ENCODE measurements at places on chromosomes 7 and 10.
A peak's percentile ranks its signal among the peaks of the same experiment; 100 is the strongest.

DNA sequence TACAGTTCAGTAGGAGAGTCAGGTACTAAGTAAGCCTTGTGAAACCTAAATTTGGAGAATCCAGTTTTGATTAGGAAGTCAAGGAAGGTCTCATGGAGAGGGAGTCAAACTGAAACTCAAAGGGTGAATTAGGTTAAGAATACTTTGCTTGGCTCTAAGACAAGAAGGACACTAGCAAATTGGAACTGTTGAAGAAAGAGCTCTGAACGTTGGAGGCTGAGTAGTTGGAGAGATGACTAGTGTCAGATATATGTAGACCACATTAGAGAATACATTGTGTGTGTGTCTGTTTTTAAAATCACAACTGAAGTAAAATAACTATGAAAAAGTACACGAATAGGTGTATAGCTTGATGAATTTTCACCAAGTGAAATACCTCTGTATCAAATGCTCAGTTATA is 6.3 kb downstream of the VPS26A start:
- no peak for DNase-seq

DNA sequence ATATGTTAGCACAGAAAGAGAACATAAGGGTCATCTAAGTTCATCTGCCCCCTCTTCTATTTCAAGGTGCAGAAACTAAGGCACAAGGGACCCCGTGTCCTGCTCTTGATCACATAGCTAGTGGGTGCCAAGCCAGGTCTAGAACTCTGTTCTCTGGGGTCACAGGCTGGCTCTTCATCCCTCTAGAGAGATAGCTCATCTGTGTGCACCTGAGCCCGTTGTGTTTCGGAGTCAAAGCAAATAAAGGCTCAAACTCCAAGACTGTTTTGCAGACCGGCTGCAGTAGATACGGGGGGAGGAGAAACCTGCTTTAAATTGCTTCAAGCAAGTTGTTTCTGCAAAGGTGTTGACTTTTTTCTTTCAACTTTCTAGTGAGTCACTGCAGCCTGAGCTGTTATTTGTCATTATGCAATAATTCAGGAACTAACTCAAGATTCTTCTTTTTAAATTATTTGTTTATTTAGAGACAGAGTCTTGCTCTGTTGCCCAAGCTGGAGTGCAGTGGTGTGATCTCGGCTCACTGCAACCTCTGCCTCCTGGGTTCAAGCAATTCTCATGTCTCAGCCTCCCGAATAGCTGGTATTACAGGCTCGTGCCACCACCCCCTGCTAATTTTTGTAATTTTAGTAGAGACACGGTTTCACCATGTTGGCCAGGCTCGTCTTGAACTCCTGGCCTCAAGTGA is 6.5 kb downstream of the BLVRA start:
- DNase-seq: no peak

DNA sequence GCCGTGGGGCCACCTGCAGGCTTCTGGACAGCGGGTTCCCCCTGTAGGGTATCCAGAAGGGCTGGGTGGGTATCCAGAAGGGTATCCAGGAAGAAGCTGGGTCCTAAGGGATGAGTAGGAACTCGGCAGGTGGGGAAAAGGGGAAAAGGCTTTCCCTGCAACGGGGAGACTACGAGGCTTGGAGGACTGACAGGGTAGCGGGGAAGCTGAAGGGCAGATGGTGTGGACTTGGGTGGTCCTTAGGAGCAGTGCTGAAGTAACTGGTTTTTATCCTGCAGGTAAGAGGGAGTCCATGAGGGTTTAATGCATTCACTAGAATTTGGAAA is 525 bp downstream of the UBE2D4 start:
- no peak for DNase-seq

DNA sequence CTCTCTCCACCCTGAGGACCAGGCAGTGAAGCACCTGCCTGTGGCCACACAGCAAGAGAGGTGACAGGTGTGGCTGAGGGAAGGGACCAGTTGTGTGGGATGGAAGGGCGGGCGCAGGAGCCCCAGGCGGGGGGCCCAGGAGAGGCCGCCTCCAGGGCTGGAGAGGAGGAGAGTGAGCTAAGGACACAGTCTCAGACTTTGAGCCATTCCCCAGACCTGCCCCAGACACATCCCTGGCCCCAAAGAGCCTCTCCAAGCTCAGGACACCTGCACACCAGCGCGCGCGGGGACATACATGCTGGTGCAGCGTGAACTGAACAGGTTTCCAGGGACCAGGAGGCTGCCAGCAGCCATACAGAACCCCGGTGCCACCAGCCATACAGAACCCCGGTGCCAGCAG is 237.3 kb downstream of the MAD1L1 start:
- no peak for DNase-seq

DNA sequence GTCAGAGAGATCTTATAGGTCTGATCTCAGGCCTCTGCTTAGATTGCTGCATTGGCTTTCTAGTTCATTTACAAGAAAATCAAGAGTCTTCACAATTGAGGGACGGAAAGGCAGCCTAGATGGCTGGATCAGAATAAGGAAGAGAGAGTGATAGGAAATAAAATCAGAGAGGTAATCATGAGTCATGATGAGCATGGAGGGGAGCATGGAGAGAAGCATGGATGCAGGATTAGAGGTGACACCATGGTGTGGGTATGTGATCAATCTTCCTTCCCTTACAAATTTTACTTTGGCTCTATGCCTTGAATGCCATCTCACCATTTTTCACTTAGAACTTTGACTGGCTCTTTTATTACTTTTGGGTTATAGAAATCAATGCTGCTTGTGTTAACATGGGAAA is 1.4 kb downstream of the BCCIP start:
- no peak for DNase-seq

GRCh38 chr10:72637398-72637857 is 11.5 kb upstream of the MICU1 start:
- no peak for DNase-seq

DNA sequence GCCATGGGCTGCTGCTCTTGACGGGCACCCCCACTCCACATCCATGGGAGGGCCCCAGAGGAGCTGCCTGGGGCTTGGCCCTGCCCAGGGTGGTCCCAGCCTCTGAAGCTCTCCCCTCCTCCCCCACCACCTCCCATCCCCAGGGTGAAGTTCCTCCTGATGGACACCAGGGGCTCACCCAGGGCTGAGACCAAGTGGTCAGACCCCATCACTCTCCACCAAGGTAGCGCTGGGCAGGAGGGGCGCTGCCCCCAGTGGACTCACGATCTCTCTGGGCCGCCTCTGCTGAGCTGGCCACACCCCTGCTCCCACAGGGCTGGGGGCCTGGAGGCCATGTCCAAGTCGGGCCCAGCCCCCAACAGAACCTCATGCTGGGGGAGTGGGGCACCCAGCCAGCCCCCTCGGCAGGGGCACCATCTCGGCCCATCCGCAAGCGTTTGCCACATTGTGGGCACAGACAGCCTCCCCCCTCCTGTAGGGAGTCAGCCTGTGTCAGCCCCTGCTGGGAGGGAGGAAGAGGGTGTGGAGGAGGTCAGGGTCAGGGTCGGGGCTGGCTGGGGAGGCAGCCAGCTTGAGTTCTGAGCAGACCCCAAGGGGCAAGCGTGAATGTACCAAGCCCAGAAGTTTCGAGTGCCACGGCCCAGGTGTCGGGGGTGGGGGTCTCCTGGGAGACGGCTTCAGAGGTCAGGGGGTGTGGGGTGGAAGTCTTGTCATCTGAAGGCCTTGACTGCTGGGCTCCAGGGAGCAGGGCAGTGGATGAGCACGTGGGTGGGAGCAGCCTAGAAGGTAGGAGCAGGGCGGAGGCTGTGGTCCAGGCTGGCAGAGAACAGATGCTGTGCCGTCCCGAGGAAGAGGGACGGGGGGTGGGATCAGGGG is 2.8 kb downstream of the UPK3B start:
- DNase-seq: no peak

GRCh38 chr10:18860631-18861240 is 187.9 kb upstream of the MALRD1 start:
- DNase-seq: peak; percentile 19

DNA sequence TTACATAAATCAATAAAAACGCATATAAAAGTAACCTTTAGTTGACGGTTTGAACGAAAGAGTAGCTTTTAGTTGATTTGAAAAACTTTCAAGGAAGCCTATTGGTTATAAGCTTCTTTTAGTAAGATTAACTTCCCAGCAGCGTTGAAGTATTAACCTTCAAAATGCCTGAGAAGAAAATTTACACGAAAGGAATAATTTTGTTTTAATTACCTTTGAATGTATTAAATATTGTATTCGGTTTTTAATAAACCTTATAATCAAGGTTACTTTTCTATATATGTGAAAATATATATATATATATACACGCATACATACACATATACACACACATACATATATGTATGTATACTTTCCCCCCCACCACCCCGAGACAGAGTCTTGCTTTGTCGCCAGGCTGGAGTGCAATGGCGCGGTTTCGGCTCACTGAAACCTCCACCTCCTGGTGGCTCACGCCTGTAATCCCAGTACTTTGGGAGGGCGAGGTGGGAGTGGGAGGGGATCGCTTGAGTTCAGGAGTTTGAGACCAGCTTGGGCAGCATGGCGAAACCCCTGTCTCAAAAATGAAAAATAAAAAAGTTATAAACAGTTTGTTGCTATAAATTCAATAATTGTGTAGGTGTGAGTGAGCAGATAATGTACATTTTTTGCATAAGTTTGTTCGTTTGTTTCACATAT is 57.6 kb upstream of the EZH2 start:
- peak; percentile 65 for DNase-seq

DNA sequence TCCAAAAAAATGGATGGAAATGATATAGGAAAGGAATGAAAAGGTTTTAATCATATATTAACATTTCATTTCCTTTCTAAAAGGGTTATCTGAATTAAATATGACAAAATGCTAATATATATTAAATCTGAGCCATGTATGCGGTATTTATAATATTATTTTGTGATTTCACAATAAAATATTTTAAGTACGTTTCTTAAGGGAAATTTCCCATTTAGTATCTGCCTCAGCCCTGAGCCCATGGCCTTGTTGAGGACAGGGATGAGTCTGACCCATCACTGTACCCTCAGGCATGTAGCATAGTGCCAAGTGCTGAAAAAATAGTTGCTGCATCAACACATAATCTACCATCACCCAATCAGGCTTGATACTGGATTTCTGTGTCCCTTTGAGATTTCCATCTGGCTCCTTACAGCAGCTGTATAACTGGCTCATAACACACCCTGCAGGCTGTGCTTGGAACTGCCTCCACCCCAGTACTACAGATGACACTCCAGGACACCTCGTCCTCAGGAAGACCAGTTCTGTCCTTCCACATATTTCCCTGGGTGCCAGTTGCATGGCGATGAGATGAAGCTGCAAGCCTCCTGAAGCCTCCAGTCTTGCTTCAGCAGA is 59.4 kb upstream of the ASAH2 start:
- no peak for DNase-seq

- no peak for DNase-seq
Observed at GRCh38 chr7:142557971-142558582, 191.2 kb upstream of the PRSS1 start.

GRCh38 chr7:137818036-137818435 is 28.7 kb downstream of the DGKI start:
- DNase-seq: no peak
